ENCODE measurements at places on chromosomes 13 and 19.

- no peak overlapping the region for H3K27ac ChIP-seq
- no peaks in the 10 kb centered on the region for H3K27me3 ChIP-seq
- no peaks in the 10 kb centered on the region for H3K36me3 ChIP-seq
- DNase-seq: peak; percentile 74
- H3K4me3 ChIP-seq: no peak overlapping the region
Measured at GRCh38 chr13:23462815-23463559, 29.5 kb upstream of the SACS start.

GRCh38 chr19:39428283-39429112 is 7.3 kb downstream of the RPS16 start:
- peaks cover 8% of the 10 kb centered on the region for H3K4me1 ChIP-seq
- no peak overlapping the region for H3K4me3 ChIP-seq
- peaks cover 30% of the 10 kb centered on the region for H3K36me3 ChIP-seq
- peak; percentile 97 for DNase-seq
- no peaks in the 10 kb centered on the region for H3K27me3 ChIP-seq

DNA sequence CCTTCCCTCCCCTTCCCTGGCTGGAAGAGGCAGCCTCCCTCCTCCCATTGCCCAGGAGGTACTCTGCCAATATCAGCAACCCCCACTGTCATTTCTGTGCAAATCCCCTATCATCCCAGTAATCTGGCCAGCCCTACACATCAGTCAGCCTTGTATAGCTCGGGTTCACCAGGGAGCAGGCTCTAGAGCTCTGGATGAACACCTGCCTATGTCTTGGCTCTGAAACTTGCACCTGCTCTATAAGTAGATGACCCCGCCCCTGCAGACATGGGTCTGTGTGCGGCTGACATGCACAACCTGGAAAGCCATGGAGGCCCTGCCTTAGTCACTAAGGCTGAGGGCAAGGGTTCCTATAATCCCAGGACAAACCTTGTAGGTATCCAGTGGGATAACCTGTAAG is 1042.9 kb downstream of the UQCRFS1 start:
- no peaks in the 10 kb centered on the region for H3K27me3 ChIP-seq
- no peak for DNase-seq
- H3K4me1 ChIP-seq: peaks cover 20% of the 10 kb centered on the region
- H3K4me3 ChIP-seq: no peak overlapping the region

- DNase-seq: peak; percentile 9
- no peak overlapping the region for H3K27ac ChIP-seq
- no peaks in the 10 kb centered on the region for H3K4me1 ChIP-seq
Measured at GRCh38 chr13:63085851-63086250, 1670.2 kb upstream of the PCDH20 start.

DNA sequence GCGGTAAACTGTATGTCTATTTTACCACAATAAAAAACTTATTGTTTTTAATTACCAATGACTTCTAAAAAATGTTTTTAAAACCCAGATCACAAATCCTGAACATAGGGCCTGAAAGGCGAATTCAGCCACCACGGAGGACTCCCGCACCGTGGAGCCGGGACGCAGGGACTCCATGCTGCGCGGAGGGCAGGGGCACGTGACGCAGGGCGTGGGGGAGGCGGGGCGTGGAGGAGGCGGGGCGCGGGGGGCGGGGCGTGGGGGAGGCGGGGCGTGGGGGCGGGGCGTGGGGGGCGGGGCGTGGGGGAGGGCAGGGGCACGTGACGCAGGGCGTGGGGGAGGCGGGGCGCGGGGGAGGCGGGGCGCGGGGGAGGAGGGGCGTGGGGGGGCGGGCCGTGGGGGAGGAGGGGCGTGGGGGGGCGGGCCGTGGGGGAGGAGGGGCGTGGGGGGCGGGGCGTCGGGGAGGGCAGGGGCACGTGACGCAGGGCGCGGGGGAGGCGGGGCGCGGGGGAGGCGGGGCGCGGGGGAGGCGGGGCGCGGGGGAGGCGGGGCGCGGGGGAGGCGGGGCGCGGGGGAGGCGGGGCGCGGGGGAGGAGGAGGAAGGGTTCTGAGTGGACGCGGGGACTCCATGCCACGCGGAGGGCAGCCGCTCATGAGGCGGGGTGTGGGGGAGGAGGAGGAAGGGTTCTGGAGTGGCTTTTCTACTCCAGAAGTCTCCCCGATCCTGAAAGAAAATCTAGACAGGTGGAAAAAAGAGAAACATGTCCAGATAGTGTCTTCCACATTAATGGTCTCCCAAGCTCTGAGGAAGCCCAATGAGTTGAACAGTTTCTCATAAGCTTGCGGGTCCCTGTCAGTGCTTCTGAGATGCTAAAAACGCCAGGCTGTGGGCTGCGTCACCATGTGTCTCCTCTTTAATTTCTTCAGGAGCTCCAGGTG is 4.4 kb upstream of the PROZ start:
- DNase-seq: peak; percentile 54
- no peaks in the 10 kb centered on the region for H3K36me3 ChIP-seq
- no peaks in the 10 kb centered on the region for H3K27me3 ChIP-seq

DNA sequence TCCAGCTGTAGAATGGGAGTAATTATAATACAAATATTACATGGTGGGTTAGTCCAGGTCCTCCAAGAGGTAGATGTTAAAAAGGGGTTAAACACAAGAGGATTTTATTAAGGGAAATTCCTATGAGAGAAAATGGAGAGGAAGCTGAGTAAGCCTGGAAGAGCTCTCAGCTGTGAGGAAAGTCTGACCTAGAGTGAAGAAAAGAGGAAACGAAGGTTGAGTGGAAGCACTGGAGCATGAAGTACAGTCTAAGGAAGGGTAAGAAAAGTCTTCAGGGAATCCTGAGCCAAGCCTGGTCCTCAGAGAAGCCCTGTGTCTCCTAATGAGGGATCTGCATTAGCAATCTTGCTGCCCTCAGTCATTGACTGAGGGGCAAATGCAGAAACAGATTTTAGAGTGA is 506.2 kb downstream of the GPC5 start:
- no peak for DNase-seq
- H3K27ac ChIP-seq: no peak overlapping the region
- no peaks in the 10 kb centered on the region for H3K4me1 ChIP-seq
- no peak overlapping the region for H3K4me3 ChIP-seq
- no peaks in the 10 kb centered on the region for H3K36me3 ChIP-seq

- H3K27me3 ChIP-seq: no peaks in the 10 kb centered on the region
- DNase-seq: peak; percentile 16
- no peak overlapping the region for H3K4me3 ChIP-seq
Measured at GRCh38 chr13:99342723-99343315, 35.6 kb upstream of the GPR183 start.

DNA sequence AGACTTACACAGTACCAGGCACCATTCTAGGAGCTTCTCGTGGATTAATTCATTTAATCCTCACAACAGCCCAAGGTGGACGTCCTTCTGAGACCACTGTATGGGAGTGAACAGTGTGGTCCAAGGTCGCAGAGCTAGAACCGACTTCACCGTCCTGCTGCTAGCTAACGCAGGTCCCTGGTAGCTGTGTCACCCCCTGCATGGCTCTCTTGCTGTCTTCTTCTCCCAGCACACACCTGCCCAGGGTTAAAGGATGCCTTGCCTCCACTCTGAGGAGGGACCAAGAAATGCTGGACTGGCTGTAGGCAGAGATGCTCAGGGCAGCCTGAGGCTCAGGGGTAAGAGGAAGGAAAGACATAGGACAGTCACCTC is 3.0 kb downstream of the AKT2 start:
- no peak for DNase-seq
- peaks cover 2% of the 10 kb centered on the region for H3K36me3 ChIP-seq
- H3K27ac ChIP-seq: no peak overlapping the region
- H3K4me1 ChIP-seq: peaks cover 8% of the 10 kb centered on the region
- H3K27me3 ChIP-seq: no peaks in the 10 kb centered on the region
- no peak overlapping the region for H3K4me3 ChIP-seq

GRCh38 chr13:109577191-109577700 is 209.1 kb downstream of the IRS2 start:
- no peaks in the 10 kb centered on the region for H3K4me1 ChIP-seq
- no peaks in the 10 kb centered on the region for H3K36me3 ChIP-seq
- no peak overlapping the region for H3K27ac ChIP-seq
- H3K27me3 ChIP-seq: no peaks in the 10 kb centered on the region

- H3K4me3 ChIP-seq: no peak overlapping the region
- no peaks in the 10 kb centered on the region for H3K4me1 ChIP-seq
- H3K27me3 ChIP-seq: no peaks in the 10 kb centered on the region
- no peaks in the 10 kb centered on the region for H3K36me3 ChIP-seq
- H3K27ac ChIP-seq: no peak overlapping the region
Measured at GRCh38 chr13:89951341-89951740, 1396.1 kb upstream of the MIR17HG start.

GRCh38 chr13:22960827-22961226 is 220.0 kb upstream of the SGCG start:
- no peaks in the 10 kb centered on the region for H3K27me3 ChIP-seq
- DNase-seq: no peak
- no peaks in the 10 kb centered on the region for H3K36me3 ChIP-seq
- no peak overlapping the region for H3K27ac ChIP-seq

DNA sequence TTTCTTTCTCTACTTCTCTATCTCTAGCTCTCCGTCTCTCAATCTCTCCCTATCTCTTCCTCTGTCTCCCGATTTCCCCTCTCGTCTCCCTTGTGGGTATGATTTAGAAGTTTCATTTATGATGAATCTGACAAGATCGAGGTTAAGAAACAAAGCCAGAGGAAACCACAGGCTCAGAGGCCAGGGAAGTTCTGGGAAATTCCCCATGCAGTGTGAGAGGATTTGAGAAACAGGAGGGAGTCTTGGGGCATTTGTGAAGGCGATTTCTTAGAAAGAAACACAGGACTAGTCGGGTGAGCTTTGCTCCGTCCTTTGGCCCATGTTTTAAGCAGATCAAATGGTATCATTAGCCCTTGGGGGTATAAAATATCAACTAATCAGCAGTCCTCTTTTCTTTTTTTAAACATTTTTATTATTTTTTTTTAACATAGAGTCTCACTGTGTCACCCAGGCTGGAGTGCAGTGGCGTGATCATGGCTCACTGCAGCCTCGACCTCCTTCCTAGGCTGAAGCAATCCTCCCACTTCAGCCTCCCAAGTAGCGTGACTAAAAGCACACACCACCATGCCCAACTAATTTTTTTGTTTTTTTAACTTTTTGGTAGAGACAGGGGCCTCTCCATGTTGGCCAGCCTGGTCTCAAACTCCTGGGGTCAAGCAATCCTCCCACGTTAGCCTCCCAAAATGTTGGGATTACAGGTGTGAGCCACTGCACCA is 25.8 kb downstream of the TNFSF9 start:
- no peak for DNase-seq
- H3K27me3 ChIP-seq: no peaks in the 10 kb centered on the region
- no peak overlapping the region for H3K27ac ChIP-seq
- H3K4me3 ChIP-seq: no peak overlapping the region

DNA sequence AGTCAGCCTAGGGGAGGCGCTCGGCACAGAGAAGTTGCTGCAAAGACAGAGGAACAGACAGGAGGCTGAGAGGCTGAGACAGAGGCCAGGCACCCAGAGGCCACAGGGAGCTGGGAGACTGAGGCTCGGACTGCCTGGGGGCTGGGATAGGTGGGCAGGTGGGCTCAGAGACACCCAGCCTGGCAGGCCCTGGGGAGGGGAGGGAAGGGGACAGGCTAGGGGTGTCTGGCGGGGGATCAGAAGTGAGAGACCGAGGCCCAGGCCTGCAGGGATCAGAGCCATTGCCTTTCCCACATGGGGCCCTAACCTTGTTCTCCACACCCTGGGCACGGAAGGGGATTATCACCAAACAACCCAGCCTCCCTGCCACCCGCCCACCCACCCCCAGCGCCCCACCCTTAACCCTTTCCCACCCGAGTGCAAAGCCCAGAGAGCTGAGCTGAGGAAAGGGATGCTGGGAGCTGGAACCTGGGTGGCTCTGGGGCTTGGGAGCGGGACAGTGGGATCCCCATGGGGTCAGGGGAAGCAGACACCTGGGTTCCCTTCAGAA is 1.3 kb downstream of the NTN5 start:
- H3K4me3 ChIP-seq: no peak overlapping the region
- DNase-seq: no peak
- no peaks in the 10 kb centered on the region for H3K27me3 ChIP-seq
- no peaks in the 10 kb centered on the region for H3K4me1 ChIP-seq
- H3K27ac ChIP-seq: no peak overlapping the region

DNA sequence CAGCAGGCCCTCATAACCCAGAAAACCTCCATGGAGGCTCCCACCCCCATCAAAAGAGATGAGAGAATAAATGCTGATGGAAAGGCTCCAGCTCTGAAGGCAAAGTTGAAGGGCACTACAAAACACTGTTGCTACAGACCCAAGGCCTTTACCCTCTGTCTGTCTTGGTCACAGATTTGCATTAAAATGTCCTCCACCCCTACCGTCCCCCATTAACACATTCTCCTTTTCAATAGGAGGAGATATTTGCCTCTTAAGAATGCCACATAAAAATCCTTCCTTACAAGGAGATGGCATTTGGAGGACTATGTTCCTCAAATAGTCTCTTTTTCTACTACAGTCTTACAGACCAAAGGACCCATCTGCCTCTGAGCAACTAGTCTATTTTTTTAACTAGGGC is 361.5 kb downstream of the ENOX1 start:
- H3K4me1 ChIP-seq: peaks cover 4% of the 10 kb centered on the region
- H3K27ac ChIP-seq: no peak overlapping the region
- H3K4me3 ChIP-seq: no peak overlapping the region
- no peaks in the 10 kb centered on the region for H3K27me3 ChIP-seq

- DNase-seq: no peak
- no peaks in the 10 kb centered on the region for H3K36me3 ChIP-seq
- no peak overlapping the region for H3K4me3 ChIP-seq
- no peak overlapping the region for H3K27ac ChIP-seq
- no peaks in the 10 kb centered on the region for H3K27me3 ChIP-seq
- no peaks in the 10 kb centered on the region for H3K4me1 ChIP-seq
Measured at GRCh38 chr19:51466723-51467122, 8.5 kb upstream of the SIGLEC8 start.

- no peak overlapping the region for H3K27ac ChIP-seq
- no peak for DNase-seq
- no peaks in the 10 kb centered on the region for H3K4me1 ChIP-seq
- no peaks in the 10 kb centered on the region for H3K36me3 ChIP-seq
Measured at GRCh38 chr19:16779539-16780163, 49.5 kb upstream of the SIN3B start.

- no peaks in the 10 kb centered on the region for H3K36me3 ChIP-seq
- no peaks in the 10 kb centered on the region for H3K27me3 ChIP-seq
- DNase-seq: no peak
Measured at GRCh38 chr19:34274827-34275625, 20.7 kb downstream of the GARRE1 start.

- H3K27me3 ChIP-seq: no peaks in the 10 kb centered on the region
- H3K4me3 ChIP-seq: peak overlapping the region; percentile 84
- H3K36me3 ChIP-seq: no peaks in the 10 kb centered on the region
- peaks cover 4% of the 10 kb centered on the region for H3K4me1 ChIP-seq
- peak overlapping the region; percentile 91 for H3K27ac ChIP-seq
Measured at GRCh38 chr13:114315074-114315785, 927 bp downstream of the CHAMP1 start.

- no peaks in the 10 kb centered on the region for H3K27me3 ChIP-seq
- no peak for DNase-seq
- H3K4me3 ChIP-seq: no peak overlapping the region
Measured at GRCh38 chr13:71540098-71540497, 326.9 kb downstream of the DACH1 start.

GRCh38 chr19:35194012-35194984 is 34.2 kb downstream of the FAM187B start:
- no peaks in the 10 kb centered on the region for H3K27me3 ChIP-seq
- H3K36me3 ChIP-seq: no peaks in the 10 kb centered on the region
- no peaks in the 10 kb centered on the region for H3K4me1 ChIP-seq
- H3K27ac ChIP-seq: no peak overlapping the region
- no peak for DNase-seq
- H3K4me3 ChIP-seq: no peak overlapping the region

- peaks cover 1% of the 10 kb centered on the region for H3K36me3 ChIP-seq
- H3K27ac ChIP-seq: peak overlapping the region; percentile 98
- peak; percentile 82 for DNase-seq
- no peaks in the 10 kb centered on the region for H3K27me3 ChIP-seq
- H3K4me1 ChIP-seq: peaks cover 3% of the 10 kb centered on the region
Measured at GRCh38 chr19:56120371-56121179, 520 bp downstream of the ZNF787 start.
